ENCODE measurements at places on chromosomes 11 and 22.

GRCh38 chr22:48488149-48488551 lies 1339.5 kb downstream of the BRD1 start:
- DNase-seq, result no peak

GRCh38 chr22:40400159-40400558 lies 29.8 kb downstream of the SGSM3 start:
- no peak for DNase-seq

DNA sequence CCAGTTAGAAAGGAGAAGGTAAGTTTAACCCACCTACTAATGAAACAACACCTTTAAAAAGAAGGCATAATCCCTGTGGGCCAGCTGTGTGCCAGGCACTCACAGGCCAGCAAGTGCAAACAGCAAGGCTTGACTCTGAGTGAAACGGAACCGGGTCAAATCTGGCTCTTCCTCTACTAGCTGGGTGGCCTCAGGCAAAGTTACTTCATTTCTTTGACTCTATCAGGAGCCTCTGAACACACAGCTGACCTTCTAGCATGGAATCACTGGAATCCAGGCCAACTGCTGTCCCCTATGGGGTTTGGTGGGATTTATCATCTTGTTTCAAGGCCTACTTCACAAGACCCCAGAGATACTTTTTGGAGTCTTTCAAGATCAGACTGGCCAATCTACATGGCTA lies 3.3 kb downstream of the RAB38 start:
- DNase-seq, result no peak

DNA sequence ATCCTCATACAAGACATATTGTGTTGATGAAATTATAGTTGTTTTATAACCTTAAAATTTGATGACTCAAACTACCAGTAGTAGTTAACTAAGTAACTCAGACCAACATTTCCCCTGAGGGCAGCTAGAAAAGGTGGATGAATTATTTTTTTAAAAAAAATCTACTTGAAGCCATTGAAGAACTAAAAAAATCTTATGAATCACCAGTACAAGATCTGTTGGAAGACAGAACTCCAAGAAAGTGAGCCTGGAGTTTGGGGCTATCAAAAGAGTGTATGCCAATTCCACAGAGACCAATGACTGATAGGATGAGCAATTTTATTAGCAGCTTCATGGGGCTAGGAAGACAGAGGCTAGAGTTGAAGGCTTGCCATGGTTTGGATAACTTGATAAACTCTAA lies 72.4 kb downstream of the CYP2R1 start:
- DNase-seq, result no peak

DNA sequence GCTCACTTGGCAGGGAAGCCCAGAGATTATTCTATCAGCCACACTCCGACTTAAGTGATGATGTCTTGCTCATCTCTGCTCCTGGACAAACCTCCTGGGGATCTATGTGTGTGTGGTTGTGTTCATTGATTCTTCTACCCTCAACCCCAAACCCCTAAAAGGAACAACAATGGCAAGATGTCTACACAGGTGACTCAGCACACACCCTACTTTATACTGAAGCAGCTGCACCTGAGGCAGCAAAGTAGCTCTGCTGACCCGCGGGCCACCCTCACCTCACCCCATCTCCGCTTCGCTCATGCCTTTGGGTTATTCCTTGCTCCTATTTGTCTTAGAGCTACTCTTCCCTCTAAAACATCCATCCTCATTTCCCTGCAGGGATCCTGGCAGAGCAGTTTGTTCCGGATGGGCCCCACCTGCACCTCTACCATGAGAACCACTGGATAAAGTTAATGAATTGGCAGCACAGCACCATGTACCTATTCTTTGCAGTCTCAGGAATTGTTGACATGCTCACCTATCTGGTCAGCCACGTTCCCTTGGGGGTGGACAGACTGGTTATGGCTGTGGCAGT lies 38.7 kb downstream of the TMEM45B start:
- DNase-seq, result no peak

- no peak for DNase-seq
Measured at GRCh38 chr11:61102667-61103571, 630 bp downstream of the CD5 start.

GRCh38 chr11:5118893-5119292 lies 19.3 kb downstream of the OR52A5 start:
- DNase-seq, result no peak

GRCh38 chr11:134014511-134014910 lies 54.4 kb upstream of the JAM3 start:
- DNase-seq, result no peak

GRCh38 chr11:83831929-83832328 lies 545.8 kb upstream of the CCDC90B start:
- DNase-seq, result no peak

DNA sequence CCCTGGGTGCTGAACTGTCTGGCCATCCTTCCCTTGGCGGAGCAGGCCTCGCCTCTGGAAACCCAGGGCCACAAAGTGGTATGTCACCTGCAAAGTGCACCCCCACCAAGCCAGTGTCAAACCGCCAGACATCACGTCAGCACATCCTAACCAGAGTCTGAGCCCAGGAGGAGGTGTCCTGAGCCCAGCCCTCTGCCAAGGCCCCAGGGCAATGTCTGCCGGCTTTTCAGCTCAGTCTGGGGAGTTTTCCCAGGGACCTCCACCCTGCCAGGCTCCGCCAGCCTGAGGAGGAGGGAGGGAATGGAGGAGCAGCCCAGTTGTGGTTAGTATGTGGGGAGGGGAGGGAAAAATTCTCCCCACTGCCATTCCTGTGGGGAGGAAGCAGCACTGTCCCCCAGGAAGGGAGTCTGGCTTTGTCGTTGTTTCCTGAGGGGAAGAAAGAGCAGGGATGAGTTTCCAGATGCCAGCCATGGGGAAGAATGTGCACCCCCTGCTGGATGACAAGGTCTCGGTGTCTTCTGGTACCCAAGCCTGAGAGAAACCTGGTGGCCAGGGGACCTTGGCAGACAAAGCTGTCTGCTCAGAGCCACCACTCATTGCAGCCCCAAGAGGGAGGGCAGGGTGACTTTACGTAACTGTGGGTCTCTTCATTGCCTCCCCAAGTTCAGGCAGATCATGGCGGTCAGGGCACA lies 81.4 kb upstream of the CD82 start:
- DNase-seq, result no peak

All from stimulated activated CD4-positive, alpha-beta T cell treated with anti-CD3 and anti-CD28 coated beads, Interleukin-1b, Interleukin-23, amount 100 ng/mL, for 1 hour (primary cell).